NCI-H1694 (cell line): ENCODE measurements at places on chromosomes 5 and 9.

DNA sequence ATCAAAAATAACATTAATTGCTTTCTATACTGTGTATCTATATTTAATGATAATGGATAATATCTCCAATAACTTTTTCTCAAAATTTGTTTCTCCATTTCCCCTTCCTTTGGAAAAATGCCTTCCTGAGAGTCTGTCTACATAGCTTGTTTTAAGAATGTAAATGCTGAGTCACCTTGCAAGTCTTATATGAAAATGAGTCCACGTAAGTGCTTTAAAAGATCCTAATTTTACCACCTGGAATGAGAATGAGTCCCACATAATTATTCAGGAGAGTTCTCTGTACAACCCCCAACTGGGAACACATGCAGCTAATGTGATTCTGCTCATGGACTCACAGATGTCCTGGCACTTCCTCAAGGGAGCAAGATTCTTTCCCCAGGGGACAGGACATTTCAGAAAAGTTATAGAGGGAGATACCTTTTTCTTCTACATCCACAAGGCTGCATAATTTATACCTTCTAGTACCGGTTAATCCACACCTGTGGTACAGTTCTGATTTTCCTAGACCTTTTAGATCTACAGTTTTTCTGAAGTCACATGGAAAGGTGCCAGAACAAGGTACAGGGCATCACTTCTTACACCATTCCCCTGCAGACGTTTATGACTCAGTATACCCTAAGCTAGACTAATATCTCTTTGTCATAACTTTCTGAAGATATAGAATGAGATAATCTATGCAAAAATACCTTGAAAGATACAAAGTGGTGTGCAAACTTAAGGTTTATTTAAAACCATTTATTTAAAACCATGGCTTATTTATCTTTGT lies 314.1 kb downstream of the CETN3 start:
- DNase-seq = no peak

DNA sequence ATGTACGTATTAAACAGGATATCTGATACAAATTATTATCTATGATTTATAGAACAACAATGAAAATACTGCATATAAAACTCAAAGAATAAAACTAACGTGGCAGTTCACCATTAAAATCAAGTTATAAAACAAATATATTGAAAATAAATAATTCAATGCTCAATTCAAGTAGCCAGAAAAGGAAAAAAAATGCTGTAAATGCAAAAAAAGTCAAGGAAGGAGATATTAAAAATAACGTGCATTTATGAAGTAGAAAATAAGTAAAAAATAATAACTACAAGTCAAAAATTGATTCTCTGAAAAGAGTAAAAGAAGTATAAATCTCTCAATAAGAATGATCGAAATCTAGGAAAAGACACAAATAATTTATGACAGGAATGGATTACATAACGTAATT lies 460.5 kb upstream of the CD180 start:
- DNase-seq = no peak

DNA sequence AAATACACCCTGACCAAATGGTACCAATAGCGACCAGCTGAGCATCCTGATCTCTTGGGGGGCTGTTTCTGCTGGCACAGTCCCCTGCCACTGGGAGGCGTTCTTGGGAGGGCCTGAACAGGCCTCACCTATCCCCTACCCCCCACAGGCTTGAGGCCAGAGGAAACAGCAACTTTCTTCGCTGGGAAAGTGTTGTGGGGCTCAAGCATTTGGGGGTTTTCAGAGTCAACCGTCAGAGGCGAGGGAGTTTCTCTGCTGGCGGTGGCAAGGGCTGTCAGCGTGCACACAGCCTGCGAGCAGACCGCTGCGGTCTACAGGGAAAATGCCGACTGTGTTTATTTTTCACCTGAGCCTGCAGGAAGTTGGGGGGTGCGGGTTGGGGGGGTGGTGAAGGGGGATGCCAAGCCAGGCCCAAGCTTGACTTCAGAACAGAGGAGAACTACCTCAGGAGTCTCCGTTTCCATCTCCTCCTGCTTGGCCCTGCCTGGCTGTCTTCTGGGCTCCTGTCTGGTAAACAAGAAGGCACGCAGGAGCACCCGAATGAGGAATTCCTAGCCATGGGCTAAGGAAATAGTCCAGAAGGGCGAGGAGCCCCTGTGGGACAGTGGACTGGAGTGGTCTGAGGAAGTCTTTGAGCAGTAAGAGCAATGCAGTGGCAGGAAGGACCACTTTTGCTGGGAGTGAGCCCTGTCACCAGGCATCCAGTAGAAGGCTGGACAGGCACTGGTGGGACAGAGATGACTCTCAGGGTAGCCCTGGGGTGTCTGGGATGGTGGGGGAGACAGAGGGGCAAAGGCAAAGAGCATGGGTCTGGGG lies 18.1 kb downstream of the TCF7 start:
- no peak for DNase-seq

DNA sequence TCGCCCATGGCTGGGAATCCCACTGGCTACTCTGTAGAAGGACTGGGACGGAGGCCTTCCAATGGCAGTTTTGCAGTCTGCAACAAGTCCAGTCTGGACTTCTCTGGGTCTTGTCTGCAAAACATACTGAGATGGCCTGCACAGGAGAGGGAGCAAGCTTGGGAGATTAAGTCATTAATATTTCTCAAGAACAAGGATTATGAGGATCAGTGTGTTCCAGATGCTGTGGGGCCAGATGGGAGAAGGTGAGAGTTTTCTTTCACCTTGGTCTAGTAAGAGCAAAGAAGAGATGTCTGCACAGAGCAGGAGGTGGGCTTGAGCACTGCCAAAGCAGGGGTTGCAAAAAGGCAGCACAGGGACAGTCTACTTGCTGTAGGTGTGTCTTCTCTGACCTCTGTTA lies at the start of gene PDE6A:
PDE6A (minus strand) TSS at position 128 of the 400 bp plus-strand sequence; CDS start at position 8, 120 bp downstream.
- no peak for DNase-seq

DNA sequence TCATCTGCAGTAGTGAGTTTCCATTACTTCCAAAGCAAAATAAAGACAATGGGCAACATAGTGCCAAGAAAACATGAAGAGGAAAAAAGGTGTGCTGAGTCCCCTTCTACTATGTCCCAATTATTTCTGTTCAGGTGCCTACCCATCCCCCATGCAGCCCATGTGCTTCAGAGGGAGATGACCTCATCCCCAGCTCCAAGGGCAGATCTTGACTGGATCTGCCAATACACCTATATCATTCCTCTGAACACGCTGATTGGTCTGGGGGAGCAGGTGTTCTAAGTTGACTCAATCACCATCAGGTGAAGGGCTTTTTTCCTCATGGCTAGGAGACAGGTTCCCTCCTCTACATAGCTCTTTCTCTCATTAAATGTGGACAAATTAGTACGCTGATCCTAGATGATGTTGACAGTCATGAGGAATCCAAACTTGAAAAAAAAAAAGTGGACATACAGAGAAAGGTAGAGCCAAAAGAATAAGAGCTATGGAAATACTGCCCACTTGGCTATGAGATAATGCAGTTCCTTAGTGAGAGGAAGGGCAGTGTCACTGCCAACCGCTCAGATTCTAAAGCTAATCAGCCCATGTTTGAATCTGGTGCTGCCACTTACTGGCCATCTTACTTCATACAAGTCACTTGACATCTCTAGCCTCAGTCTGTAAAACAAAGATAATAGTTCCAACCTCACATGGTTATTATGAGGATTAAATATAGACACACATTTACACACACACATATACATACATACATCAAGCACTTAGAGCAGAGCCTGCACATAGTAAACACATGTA lies 23.1 kb downstream of the PRELID2 start:
- DNase-seq = peak; percentile 23

GRCh38 chr9:134560654-134561053 lies 80.9 kb upstream of the COL5A1 start:
- DNase-seq = no peak
